ENCODE measurements at places on chromosomes 3 and 15.

- no peak for DNase-seq
These were observed 97.7 kb downstream of the RPL39L start for GRCh38 chr3:187041362-187042307.

DNA sequence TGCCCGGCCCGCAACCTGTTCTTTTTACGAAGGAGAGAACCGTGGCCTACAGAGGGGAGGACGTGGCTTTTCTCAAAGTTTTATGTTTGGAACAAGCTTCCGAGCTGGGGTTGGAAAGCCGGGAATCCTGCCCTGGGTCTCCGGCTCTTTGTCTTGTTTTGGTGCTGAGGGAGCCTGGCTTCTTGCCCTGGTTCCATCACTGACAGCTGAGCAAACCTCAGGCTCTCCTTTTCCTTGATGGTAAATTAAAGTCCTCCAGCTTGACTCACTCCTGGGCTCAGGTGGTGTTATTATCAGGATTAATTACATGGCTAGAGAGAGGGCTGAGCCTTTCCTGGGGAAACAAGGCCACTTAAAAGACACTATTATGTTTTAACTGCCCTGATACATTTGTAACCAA lies 289.5 kb upstream of the RGMA start:
- no peak for DNase-seq

DNA sequence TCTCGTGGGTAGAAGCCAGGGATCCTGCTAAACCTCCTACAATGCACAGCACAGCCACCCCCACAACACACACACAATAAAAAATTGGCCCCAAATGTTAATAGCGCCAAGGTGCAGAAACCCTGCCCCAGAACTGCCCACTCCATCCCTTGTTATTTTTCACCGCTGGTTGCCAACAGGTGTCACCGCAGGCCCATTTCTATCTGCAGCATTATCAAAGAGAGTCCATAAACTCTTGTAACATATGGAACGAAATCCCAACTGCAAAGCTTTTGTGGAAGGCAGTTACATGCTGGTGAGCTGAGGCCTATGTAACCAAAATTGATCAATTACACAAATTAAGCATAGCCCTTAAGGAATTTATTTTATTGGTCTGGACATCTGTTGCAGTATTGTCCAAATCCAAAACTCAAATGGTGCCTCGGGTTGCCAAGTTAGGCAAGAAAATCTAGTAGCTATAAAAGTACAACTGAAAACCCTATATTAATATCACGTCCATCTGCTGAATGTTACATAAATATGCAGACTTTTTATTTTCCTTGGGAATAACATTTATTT lies 66.2 kb downstream of the SAMMSON start:
- DNase-seq: no peak

- DNase-seq: peak; percentile 99
These were observed 52.5 kb upstream of the ROPN1B start for GRCh38 chr3:125916376-125916978.

DNA sequence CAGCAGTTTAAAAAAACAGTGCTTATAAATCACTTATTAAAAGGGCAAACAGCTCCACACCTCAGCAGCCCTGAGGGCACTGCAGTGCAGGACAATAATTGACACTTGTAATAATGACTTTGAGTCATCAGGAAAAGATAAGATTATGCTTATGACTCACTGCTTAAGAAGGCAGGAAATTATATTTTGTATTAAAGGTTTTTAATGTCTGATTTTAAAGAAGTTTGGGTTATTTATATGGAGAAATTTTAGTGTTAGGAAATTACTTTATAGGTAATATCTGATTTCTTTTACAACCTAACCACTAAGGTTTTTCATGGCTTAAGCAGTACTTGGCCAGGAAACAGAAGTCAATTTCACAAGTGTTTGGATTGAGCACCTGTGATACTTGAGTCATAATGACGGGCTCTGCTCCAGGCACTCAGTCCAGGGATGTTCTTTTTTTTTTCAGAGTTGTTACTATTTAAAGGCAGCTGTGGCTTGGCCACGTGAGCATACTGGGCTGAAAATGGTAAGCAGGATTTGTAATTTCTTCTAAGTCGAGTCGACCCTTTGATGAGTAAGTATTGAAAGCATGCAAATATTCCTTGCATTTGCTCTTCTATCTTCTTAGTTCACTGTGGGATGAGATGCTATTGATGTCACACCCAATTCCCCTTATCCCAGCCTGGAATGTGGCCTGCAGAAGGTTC lies 21.6 kb upstream of the SLC6A20 start:
- no peak for DNase-seq

GRCh38 chr3:133371676-133372075 lies 28.2 kb upstream of the BFSP2 start:
- DNase-seq: no peak

DNA sequence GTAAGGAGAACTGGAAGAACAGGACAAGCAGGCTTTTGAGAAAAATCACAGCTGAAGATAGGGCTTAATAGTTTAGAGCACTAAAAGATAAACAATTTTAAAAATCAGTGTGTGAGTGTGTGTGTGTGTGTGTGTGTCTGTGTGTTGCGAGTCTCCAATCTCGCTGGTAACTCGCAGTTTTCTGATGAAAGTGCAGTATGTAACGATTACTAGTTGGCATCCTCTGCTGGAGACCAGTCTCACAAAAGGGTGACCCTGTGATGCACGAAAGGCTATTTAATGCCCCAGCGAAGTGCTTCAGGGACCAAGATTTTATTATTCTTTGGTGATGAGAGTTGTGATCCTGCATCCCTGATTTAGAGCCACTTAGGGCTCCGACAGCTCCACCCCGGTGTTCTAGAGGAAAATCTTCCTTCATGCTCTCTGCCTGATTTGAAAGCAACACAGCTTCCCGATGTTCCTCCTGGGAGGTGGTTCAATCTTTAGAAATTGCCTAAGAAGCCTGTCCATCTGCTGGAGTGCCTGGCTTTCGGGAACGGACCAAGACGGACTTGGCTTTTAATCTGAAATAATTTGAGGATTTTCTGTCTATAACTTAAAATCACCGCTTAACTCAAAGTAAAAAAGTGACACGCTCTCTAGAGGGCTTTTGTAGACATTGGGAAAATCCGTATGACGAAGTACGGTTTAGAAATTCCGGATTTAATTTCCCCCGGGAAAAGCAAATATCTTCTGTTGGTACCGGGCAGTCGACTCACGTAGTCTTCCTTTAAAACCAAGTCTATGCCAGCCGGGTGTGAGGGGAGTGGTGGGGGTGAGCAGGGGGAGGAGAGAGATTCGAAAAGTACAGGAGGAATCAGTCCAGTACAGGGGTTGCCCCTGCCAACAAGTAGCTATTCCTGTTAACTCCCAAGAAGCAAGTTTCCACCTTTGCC lies 1.1 kb upstream of the ALCAM start:
- DNase-seq: no peak

DNA sequence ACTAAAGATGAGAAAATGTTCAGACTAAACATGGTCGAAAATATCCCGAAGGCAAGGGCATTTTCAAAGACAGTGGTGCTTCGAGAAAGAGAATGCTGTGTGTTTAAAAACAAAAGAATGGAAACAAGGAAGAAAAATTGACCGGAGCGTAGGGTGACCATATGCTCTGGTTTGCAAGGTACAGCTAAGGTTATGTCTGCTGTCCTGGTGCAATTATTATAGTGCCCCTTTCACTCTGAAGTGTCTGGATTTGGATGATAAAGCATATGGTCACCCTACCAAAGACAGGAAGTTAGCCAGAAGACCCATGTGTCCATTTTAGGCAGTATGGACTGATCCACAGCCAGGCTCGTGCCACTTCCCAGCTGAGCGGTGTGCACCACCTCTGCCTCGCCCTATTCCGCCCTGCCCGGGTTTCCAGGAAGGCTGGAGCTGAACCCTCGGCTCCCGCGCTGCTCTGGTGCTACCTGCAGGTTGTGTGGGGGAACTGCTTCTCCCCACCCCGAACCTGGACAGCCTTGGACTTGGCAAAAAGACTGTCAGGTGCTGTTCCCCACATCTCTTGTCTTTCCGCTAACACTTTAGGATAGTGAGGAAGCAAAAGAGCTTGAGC lies 25.2 kb downstream of the GOLGA6D start:
- DNase-seq: no peak

GRCh38 chr3:25686766-25687165 lies 22.1 kb upstream of the TOP2B start:
- peak; percentile 53 for DNase-seq

GRCh38 chr3:42871592-42872196 lies 4.0 kb downstream of the CYP8B1 start:
- DNase-seq: no peak

- DNase-seq: no peak
These were observed 1.1 kb upstream of the ZNF639 start for GRCh38 chr3:179321668-179322285.

GRCh38 chr3:125437631-125438435 lies 62.7 kb upstream of the ZNF148 start:
- DNase-seq: peak; percentile 79

- no peak for DNase-seq
These were observed 134.2 kb upstream of the SATB1 start for GRCh38 chr3:18559331-18559842.

DNA sequence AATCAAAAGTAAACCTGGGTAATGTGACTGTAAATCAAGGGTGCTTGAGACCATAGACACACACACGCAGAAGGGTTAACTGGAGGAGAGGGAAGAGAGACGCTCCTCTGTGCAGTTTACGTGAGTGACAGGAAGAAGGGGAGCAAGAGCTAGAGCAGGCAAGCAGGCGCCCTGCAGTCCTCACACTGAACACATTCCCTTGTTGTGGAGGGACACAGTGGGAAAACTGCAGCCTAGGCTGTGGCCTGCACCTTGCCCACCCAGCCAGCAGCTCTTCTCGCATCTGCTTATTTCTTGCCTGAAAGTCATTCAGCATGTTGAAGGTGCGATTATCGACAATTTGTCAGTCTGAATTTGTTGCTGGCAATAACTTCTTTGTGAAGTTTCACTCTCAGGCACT lies 24.2 kb downstream of the SOX2 start:
- no peak for DNase-seq

- peak; percentile 76 for DNase-seq
These were observed 693 bp downstream of the CD200 start for GRCh38 chr3:112333381-112334317.

GRCh38 chr3:42340466-42340865 lies 69.9 kb downstream of the LYZL4 start:
- no peak for DNase-seq

DNA sequence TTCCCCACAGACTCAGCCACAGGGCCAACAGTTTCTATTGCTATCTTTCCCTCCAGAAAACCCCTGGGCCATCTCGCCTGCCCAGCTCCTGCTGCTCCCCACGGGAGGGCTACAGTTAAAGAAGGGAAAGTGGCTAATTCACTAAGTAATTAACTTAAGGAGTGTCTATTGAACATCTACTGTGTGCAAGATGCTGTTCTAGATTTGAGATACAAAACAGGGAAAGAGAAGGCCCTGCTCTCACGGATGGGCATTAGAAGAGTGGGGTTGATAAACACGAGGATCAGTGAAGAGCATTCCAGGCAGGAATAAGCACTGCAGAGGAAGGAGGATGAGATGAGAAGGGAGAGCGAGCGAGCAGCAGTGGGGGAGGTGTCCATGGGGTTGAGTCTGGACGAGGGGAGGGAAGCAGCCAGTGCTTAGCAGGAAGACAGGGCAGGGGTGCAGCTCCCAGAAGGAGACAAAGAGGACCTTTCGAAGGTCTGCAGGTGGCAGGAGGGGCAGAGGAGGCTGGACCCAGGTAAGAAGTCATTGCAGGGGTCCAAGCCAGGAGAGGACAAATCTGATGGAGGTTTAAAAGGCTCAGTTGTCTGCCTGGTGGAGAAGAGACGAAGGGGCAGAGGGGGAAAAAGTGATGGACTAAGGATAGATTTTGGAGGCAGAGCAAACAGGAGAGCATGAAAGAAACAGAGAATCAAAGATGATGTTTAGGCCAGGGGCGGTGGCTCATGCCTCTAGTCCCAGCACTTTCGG lies 64.7 kb downstream of the KLF15 start:
- peak; percentile 42 for DNase-seq

DNA sequence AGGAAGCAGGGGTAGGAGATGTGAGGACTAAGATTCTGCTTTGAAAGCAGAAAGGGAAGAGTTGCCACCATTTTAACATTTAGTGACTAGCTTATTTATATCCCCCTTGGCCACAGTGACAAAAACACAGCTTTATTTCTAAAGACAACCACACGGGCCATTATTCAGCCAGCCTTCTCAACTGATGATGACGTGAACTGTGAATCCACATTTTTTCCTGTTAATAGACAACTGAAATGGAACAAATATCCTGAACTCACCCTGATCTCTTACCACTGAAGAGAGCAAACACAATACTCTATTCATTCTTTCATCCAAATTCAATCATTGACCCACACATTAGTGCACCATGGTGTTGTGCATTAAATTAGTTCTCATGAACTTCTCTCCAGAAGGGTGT lies 145.1 kb downstream of the TNIK start:
- DNase-seq: no peak

DNA sequence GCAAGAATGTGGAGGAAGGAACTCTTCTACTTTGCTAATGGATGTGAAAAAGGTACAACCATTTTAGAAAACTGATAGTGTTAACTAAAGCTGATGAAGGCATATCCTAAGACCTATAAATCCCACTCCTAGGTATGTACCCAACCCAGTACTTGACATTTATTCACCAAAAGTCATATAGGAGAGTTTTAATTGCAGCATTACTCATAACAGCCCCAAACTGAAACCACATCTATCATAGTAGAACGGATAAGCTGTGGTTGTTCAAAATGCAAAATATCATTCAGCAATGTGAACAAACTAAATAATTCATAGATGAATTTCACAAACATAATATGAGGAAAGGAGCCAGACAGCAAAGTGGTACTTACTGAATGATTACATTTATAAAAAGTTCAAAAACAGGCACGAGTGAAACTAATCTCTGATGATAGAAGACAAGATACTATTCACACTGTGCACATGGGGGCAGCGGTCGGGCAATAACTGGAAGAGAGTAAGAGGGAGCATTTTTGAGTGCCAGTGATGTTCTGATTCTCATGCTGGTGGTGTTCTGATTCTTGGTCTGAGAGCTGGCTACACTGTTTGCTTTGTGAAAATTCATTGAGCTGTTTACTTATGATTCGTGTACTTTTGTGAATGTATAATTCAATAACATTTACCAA lies 34.3 kb downstream of the GOLIM4 start:
- no peak for DNase-seq

DNA sequence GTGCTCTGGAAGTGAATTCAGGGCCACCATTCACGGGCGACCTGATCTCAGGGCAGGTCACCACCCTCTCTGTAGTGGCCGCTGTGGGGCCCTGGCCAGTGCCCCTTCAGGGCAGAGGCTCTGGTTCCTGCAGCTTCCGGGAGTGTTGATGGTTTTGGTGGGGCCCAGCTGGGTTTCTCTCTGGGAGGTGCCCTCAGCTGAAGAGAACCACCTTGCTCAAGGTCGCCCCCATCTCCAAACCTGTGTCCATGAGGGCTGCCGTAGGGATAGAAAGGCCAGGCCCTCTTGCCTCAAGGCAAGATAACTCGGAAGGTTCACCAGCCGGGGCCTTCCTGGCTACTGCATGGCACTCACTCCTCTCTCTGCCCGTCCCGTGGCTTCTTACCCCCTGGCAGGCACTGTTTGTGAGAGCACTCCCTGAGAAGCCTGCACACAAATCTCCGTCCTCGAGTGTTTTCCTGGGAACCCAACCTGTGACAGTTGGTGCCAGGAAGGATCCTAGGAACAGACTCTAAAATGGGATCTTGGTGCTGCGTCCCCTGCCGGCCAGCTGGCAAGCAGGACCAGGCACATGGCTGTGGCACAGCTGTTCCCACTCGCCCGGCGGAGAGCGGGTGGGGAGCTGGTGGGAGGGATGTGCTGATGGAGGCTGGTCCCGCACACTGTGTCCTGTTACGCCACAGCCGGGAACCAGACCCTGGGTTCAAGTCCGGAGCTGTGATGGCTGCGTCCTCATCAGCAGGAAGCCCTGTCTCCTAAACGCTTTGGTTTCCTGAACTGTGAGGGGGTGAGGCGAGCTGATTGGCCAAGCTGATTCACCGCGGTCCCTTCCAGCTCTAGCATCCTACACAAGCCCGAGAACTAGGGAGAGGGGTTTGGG lies 23.2 kb upstream of the PIGZ start:
- peak; percentile 70 for DNase-seq

Data from spleen (tissue), 13 donors.